ENCODE measurements at places on chromosomes 1 and 21.

GRCh38 chr1:156745881-156746280 is 5.0 kb upstream of the MRPL24 start:
- DNase-seq, result no peak

DNA sequence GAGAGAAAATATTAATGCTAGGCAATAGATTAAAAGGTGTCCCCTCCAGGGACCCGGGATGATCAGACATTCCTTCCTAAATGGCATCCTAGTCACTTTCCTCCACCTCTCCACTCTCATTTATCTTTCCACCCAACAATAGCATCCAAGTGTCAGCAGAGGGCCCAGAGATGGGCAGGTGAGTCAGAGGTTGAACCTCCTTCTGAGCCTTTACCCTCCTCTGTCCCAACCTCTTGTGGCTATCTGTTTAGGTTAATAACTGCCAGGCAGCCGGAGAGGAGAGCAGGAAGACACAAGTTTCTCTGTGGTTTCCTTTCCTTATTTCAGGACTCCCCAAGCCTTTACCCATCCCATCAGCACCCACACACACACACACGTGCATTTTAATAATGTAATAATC is 4.1 kb downstream of the GJA5 start:
- DNase-seq, result no peak

DNA sequence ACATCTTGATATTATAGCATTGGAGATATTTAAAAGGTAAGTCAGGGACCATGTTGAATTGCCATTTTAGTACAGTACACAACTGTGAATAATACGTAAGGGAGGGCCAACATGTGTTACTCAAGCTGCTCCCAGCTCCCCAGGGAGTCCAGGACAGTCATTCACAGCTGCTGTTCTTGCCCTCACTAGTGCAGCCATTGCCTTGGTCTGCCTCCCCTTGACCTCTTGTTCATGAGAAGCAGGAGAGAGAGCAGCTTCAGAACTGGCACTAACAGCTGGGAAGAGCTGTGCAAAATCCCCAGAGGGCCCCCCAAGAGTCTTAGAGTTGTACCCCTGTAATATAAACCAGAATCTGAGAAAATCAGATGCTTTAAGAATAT is 16.4 kb downstream of the TCEANC2 start:
- no peak for DNase-seq

- DNase-seq, result no peak
These were observed 823 bp upstream of the KIF1B start for GRCh38 chr1:10209590-10209904.

- DNase-seq, result no peak
These were observed 83.6 kb downstream of the ST6GALNAC3 start for GRCh38 chr1:76158126-76158525.

- no peak for DNase-seq
These were observed 79.8 kb upstream of the ROR1 start for GRCh38 chr1:63693944-63694571.

DNA sequence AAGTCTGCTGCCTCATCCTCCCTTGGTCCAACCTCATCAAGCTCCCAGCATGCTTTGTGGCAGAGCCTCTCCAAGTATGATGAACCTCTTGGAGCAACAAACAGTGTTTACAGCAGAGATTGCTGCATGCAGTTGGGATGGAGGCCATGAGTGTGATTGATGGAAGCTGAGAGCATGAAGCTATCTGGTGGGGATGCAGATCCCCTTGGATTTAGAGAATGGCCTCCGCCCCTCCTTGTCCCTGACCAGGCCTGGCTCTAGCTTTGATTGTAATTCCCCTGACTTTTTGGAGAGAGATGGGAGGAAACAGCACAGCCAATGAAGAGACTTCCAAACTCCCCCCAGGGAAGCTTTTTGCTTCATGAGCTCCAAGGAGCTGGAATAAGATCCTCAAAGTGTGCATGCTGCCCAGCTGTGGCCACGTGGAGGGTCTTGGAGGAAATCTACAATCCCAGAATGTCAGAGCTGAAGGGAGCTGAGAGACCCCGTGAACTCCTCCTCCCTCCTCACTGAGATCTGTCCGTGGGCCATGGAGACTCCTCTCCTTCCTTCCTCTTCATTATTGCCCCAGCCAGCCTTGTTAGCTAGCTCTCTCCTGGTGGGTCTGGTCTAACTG is 165.3 kb upstream of the USP24 start:
- no peak for DNase-seq

- no peak for DNase-seq
These were observed 4.7 kb downstream of the RNF220 start for GRCh38 chr1:44409757-44410156.

DNA sequence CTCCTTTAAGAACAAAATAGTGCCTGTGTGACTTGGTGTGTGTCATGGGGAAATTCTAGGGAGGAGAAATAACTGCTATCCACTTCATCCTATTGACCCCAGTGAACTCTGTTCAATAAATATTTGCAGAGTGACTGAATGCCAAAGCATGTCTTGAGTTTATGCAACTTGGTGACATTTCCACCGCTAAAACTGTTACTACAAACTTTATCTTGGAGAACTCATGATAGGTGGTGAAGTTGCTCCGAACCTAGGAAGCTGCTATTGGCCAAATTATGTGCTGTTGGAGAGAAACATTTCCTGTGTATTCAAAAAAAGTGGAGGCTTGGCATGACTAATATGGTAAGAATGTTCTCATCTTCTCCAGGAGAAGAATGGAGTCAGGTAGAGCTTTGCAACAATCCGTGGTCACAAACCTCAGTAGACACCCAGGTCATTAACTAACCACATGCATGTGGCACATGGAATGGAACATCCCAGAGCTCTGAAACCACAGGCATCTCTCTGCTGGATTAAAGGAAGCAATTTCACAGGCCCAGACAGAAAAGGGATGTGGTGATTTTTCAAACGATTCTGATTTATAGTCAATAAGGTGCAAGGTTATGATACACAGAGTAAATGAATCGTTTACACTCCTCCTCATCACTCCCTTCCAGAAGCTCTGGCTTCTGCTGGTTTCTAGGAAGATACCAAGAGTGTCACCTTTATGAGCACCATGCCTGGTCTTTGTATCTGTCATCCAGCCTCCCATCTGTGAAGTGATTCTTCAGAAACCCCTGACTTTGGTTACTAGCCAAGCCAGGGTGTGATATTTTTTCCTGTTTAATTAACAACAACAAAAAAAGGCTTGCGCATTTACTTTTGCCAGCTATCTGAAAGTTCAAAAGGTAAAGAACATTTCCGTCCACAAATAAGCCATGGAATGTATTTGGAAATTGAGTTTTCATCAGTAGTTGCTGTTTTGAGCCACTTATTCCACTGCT is 361.1 kb downstream of the TGFB2 start:
- no peak for DNase-seq

- DNase-seq, result no peak
These were observed 322.5 kb upstream of the FAM78B start for GRCh38 chr1:166489356-166489669.

GRCh38 chr1:229279242-229279641 is 8.3 kb downstream of the RAB4A start:
- no peak for DNase-seq

- no peak for DNase-seq
These were observed 6.0 kb downstream of the GLIS1 start for GRCh38 chr1:53732912-53733317.

DNA sequence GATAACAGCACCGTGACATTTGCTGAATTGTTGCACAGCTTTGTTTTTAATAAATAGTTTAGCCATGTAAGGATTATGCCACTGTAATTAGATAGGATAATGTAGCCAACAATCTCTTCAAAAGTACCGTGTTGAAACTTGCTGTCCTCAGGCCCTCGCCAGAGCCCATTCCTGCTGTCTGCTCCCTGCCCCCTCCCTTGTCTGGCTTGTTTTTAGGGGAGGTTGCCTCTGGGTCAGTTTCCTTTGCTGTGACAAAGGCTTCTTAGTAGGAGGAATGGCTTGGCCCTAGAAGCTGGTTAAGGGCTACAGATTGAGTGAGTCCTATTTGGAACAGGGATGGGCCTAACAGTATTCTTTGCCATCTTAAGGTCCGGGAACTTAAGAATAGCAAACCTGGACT is 107.9 kb downstream of the LMO4 start:
- no peak for DNase-seq

DNA sequence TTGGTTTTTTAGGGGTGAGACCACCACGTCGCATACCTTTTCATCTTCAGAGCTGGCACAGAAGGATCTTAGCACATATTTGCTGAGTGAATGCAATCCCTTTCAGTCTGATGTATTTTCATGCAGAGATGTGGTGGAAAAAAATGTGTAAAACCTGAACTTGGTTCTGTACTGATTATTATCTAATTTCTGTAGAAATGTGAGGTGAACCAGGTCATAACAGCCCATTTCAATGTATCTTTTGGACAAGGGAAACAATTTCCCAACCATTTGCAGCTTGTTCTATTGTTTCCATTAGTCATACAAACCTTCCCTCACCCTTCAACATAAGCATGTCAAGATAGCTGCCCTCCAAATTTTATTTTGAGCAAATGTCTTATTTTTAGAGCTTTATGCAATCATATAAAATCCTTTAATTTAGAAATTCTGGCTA is 46.8 kb upstream of the RUNX1 start:
- no peak for DNase-seq

DNA sequence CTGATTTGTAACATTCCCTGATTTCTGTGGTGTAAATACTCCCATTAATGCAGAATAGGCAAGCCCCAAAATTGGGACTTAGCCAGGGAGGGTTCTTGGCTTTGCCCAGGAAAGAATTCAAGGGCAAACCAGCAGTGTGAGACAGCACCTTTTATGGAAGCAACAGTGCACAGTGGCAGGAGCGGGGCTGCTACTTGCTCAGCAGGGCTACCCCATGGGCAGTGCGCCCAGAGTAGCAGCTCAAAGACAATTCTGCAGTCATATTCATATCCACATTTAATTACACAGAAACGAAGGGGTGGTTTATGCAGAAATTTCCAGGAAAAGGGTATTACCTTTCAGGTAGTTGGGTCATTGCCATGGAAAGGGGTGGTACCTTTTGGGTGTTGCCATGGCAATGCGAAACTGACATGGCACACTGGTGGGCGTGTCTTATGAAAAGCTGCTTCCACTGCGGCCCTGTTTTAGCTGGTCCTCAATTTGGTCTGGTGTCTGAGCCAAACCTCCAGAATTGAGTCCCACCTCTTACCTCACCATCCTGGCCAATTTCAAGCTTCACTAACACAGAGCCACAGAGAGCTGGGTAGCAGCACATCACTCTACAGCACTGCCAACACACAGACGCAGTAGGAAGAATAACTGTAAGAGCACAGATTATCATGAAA is 35.9 kb downstream of the FHAD1 start:
- DNase-seq, result no peak

DNA sequence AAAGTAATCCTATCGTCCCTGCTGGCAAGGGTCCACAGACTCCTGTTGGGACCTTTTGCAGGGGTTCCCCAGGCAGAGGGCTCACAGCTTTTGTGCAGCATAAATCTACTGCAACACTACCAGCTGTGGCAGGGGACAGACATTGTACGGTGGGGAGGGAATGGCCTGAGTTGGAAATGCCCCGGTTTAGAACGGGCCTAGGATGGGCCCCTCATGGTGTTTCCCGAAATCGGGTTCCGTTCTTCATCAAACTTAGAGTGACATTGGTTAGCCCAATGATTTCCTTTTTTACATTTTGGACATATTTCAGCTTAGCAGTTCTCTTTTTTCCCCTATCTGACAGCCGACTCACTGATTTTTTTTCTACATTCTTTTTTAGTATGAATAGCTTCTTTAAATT is 26.5 kb upstream of the SAMD11 start:
- no peak for DNase-seq

GRCh38 chr1:167165219-167165618 is 55.5 kb upstream of the POU2F1 start:
- no peak for DNase-seq

- no peak for DNase-seq
These were observed 91.4 kb upstream of the PLXNA2 start for GRCh38 chr1:208335371-208336136.

GRCh38 chr21:41506005-41506594 is 1.9 kb downstream of the TMPRSS2 start:
- no peak for DNase-seq

GRCh38 chr21:31459457-31459856 is 115.4 kb upstream of the TIAM1 start:
- no peak for DNase-seq

GRCh38 chr1:188270497-188270896 is 1441.7 kb downstream of the PLA2G4A start:
- no peak for DNase-seq

- DNase-seq, result no peak
These were observed 67.4 kb downstream of the KCNJ6 start for GRCh38 chr21:37848721-37849490.

DNA sequence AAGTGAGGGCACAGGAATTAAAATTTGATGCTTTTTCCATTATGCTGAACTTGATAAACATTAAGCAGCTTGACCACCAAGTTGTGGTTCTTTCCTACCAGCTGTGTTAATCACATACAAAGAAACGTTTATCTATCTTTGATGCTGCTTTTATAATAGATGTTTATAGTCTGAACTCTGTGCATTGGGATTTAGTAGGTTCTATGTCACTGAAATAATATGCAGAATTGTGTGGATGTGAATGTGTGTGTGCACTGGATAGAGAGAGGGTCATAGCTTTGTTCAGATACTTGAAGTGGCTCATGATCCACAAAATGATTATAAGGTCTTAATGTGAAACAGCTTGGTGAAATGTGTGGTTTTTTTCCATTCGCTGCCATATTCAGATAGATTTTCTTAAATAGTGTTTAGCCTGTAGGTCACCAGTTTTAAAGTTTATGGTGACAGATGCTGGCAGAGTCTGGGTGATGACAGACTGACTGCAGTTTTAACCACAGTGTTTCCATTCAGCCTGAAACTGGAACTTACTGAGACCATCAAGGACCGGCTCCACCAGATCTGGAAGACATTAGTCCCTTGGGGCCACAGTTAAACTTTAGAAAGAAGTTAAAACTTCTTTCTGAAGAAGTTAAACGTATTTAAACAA is 10.2 kb downstream of the DDI2 start:
- DNase-seq, result no peak

- peak; percentile 62 for DNase-seq
These were observed 71.8 kb downstream of the CD58 start for GRCh38 chr1:116498789-116499628.

DNA sequence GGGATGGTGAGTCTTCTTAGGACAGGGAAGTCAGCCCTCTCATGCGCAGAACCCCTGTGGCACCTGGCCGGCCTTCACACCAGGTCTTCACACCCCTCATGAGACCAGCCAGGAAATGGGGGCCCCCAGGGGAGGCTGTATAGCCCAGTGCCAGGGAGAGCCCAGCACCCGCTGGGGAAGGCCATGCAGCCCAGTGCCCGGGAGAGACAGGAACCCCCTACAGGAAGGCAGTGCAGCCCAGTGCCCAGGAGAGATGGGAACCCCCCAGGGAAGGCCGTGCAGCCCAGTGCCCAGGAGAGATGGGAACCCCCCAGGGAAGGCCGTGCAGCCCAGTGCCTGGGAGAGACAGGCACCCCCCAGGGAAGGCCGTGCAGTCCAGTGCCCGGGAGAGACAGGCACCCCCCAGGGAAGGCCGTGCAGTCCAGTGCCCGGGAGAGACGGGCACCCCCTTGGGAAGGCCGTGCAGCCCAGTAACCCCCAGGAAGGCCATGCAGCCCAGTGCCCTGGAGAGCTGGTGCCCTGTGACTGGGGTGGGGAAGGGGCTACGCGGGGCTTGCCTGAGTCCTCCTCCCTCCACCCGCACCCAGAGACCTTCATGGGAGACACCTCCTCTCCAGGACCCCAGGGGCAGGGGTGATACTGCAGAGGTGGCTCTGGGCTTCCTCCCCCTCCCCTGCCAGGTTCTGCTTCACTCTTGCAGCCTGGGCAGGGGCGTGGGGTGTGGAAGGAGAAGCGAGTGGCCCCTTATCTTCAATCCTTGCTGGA is 110.5 kb upstream of the COL6A1 start:
- no peak for DNase-seq

Data from germinal center (tissue), 1 donor.